Right forelimb (tissue), 1 donor: ENCODE measurements at places on chromosomes 6 and 20.

- no peak for DNase-seq
Observed at GRCh38 chr6:137904822-137905617, 38.0 kb downstream of the TNFAIP3 start.

GRCh38 chr6:28816909-28817807, 106.6 kb downstream of the TRIM27 start:
- no peak for DNase-seq

DNA sequence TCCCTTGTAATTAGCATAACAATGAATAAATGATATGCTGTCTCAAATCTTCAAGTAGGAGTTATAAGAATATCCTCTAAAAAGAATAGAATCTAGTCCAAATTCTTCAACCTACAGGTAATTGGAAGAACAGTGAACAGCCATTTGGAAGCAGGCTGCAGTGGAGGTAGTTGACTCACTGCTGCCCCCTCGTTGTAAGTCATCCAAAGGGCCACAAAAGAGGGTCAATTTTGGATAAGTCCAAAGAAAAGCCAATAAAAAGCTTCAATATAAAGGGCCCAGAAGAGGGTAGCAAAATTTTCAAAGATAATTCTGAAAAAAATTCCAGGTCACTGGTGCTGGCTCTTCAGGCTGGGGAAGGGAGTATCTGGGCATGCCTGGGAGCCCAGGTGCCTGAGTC, 60.8 kb upstream of the SSTR4 start:
- DNase-seq: no peak

DNA sequence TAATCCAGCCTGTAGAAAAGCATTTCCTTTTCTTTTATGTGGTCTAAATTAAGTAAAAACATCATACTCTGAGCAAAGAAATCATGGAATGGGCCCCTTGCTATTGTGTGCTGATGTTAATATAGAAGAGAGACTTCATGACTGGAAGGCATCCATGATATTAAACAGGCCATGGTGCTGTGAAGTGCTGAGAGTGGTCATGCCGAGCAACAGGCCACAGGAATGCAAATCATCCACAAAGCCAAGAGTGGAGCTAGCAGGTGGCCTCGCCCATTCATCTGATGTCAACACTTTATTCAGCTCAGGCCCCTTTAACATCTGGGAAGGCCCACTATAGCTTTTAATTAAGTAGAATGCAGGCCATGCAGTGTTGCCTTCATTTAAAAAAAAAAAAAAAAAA, 115.2 kb upstream of the HMGCLL1 start:
- DNase-seq: no peak

DNA sequence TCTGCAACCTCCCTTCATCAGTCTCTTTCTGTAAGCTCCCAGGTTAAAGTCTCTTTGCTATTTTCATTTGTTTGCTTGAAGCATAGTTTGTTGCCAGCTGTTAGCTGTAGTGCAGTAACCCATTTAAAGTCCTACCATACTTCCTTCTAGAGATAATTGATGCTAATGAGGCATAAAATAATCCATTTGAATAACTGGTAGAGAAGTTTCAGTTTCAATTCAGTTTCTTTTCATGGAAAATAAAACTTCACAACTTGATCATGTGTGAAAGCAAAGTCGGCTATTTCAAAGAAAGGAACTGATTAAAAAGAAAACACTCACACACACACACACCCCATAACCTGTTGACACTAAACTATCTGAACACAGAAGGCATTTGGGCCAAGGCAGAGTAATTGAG, 68.5 kb upstream of the TENT5A start:
- DNase-seq: no peak

DNA sequence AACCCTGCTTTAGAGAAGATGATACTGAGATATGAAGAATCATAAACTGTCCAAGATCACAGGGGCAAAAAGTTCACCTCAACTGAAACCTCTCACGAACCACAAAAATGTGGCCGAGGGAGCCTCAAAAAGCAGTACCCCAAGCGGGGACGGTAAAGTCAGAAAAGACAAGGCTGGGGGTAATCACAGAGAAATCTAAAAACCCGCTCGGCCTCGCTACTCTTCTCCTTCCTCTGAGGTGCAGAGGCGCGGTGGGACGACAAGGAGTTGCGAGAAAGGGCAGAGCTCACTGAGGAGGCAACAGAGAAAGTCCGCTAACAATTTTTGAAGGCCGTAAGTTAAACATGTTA, 356 bp upstream of the IRAK1BP1 start:
- DNase-seq: no peak

DNA sequence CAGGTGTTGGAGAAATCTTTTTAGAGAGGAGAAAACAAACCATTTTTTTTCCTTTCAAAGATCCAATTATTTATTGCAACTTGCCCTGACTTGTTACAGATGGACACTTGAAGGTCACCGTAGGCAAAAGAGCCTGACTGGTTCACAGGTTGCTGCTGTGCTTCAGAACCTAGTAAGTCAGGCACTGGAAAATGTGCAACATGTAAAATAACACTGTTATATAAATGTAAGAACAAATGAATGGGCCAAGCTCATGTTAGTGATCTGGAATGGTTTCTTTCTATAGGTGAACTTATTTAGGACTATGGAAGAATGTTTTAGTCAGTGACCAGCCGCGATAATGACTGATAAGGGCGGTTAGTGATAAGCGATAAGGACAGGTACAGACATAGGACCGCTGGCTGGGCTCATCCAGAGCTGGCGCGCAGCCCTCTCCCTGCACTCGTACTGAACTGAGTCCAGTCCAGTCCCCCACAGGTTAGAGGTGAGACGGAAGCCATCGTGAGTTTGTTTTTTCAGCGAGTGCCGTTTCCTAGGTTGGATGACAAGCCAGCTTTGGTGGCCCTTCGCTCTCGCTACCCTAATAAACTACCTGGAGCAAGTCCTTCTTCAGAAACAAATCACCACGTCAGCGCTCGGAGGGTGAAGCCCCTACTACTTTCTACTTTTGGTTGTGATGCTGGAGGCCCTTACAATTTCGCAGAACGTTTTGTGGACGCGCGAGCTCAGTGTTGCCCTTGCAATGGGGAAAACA, 94.4 kb upstream of the PRDM1 start:
- no peak for DNase-seq

DNA sequence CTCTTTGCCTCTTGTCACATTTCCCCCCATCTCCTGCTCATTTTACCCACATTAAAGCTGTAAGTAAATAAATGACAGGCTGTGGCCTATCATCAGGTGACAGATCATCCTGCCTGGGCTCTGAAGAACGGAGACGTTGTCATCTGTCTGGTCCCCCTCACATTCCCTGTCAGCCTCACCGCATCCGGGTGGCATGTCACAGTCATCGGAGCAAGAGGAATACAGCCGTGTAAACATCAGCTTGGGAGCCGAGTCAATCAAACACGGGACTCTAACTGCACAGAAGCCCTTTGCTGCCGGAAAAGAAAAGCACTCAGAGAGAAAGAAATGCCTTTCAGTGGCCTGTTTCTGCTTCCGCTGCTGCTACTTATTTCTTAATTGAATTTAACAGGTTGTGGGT, 371.9 kb upstream of the ID4 start:
- DNase-seq: no peak

DNA sequence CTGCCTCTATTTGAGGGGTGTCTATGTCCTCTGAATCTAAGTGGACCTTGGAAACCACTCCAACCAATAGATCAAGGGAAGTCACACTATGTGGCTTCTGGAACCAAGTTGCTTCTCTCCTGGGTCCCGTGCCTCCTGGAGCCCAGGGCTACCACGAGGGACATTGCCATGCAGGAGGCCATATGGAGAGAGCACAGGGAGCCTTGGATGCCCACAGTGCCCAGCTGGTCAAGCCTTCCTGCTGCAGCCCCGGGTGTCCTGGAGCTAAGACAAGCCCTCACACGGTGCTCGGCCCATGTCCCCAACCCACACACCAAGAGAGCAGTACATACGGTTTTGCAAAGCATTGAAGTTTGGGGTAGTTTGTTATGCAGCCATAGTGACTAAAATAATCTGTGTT, 231.6 kb downstream of the SYNDIG1 start:
- peak; percentile 21 for DNase-seq

GRCh38 chr6:116090251-116090650, 10.4 kb upstream of the NT5DC1 start:
- DNase-seq: no peak

DNA sequence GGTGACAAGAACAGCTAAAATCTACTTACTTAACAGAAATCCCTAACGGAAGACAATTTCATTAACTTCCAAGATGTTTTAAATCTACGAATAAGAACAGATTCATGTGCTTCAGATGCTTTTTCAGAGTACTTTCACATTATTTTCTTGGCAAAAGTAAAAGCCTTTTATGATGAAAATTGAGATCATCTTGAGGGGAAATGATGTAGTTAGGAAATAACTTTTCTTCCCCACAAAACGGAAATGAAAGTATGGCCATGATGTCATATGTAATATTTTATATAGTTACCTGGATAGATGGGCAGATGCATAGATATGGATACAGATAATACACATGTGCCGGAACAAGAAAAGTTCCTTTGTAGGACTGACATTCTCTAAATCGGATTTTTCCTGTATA, 32.8 kb downstream of the SASH1 start:
- DNase-seq: no peak

DNA sequence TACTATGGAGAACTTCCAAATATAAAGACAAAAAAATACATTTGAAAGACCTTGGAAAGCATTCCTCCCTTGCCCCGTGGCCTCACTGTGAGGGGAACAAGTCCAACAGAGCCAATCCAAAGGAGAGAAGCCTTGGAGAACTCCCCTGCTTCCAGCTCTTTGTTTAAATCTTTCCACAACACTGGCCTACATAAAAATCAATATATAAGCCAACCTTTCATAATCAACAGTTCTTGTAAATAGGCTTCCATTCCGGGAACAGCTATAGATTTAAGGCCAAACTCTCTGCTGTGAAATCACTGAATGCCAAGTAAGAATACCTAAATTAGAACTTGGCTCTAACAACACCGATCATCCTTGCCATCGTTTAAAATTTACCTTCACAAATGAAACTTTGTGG, 242.1 kb downstream of the HACE1 start:
- DNase-seq: no peak

- peak; percentile 20 for DNase-seq
Observed at GRCh38 chr6:11785774-11786579, 7.4 kb upstream of the ADTRP start.

- no peak for DNase-seq
Observed at GRCh38 chr6:14585689-14586088, 468.1 kb downstream of the CD83 start.

DNA sequence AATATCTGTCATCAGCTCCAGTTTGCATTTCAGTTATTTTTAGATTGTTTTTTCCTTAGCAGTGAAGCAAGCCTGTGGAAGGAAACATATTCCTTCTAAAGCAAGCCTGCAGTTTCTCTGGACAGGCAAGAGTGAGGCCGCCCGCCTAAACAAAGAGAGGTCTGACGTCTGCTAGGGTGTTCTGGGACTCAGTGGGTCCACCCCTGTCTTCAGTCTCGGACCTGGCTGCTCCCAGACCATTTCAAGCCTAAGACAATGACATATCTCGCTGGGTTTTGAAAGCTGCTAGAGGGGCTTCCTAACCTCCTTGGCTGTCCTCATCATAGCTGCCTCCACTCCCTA, 36.8 kb upstream of the RNF24 start:
- peak; percentile 27 for DNase-seq

DNA sequence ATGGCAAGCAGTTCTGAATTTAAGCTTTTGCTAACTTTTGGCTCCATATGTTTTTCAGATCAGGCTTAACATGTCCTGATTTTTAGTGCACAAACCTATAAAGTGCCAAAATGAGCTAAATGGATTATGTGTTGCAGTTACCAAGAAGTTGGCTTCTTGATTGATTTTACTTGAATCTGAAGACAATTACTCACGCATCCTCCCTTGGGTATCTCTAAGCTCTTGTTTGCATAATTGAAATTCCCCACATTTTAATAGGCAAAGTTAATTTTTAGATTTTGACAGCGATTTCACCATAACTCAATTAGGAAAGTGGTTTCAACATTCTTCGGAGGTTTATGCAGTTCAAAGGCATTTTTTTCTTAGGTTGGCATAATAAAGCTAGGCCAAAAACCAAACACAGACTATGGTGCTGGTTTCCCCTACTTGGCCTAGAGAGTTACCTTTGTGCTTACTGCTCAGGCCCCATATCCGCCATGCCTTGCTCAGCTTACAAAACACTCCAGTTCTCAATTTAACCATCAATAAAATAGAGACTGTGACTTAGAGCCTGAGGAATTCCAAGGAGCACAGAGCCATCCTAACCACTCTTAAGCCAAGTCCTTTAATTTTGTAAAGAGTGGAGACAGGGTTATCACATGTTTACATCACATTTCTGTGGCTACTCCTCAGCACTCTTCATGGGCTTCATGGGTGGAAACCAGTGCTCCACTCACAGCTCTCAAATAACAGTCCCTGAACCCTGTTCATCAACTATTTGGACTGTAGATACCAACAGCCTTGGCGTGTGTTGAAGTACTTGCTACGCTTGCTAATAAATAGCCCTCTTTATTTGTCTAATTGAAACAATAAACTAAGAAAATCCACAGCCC, 32.1 kb downstream of the LAMA4 start:
- no peak for DNase-seq

DNA sequence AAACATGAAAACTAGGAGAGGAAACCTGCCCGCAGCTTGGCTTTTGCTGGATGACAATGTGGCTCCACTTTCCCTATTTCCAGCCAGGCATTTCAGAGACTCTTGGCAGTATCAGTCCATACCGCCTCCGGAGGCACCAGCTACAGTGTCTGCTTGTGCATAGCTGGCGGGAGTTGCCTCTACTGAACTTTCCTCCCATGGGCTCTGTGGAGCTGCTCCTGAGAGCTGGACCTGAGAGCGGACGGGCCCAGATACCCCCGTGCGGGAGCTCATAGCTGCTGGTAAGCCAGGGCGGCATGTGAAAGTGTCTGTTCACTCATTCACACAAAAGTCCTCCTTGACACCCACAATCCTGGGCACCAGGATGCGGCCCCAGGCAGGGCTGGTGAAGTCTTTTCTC, 130.3 kb upstream of the PMEPA1 start:
- no peak for DNase-seq

DNA sequence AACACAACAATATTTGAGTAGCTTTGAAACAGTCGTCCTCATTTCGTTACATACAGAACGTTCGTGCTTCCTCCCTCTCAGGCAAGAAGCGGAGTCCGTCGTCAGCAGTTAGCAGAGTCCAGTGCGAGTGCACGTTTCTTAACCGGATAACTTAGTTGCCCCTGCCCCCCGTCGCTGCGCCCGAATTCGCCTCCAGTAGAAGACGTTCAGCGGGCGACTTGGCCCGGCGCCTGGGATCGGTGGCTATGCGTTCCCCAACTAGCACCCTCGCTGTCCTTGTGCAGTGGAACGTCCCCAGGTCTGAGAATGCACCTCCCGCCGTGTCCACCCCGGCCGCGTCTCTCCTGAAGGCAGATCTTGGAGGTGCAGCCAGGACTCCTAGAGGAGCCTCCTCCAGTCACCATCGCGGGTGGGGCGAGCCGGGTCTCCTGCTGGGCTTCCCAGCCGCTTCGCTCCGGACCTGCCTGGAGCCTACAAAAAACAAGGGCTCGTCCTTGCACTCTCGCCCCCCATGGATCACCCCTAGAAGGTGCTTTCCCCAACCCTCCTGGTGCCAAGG, 910 bp upstream of the PCSK2 start:
- peak; percentile 42 for DNase-seq
